ENCODE measurements at places on chromosomes 1 and 21.

DNA sequence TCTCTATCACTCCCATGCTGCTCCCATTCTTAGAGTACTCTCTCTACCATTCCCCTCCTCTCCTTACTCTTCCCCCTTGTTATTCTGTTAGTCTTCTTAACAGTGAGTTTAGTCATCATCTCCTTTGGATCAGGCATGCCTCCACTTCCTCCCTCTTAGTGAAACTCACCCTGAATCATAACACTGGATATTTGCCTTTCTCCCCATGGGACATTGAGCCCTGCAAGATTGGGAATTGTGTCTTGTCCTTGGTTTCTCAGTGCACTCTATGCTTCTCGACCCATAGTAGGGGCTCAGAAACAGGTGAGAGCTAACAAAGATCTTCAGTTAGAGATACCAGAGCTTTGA, 68.3 kb upstream of the GCLM start:
- no peak for DNase-seq

DNA sequence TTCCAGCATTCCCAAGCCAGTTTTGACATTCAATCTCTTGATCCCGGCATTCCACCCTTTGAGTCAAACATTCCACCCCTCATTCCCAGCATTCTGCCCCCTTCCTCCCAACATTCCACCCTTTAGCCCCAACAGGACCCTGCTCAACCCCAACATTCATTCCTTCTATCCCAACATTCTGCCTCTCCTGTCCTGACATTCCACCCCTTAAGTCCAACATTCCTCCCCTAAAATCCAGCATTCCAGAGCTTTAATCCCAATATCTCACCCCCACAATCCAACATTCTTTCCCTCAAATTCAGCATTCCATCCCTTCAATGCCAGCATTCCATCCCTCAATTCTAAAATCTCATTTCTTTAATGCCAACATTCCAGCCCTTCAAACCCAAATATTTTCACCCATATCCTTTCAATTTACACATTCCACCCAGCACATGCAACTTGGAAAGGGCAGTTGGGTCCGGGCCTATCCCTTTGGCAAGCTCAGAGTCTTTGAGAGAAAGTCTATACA, 22.9 kb downstream of the DDX20 start:
- DNase-seq: no peak

GRCh38 chr1:185400052-185400451, 83.0 kb upstream of the IVNS1ABP start:
- DNase-seq: no peak

DNA sequence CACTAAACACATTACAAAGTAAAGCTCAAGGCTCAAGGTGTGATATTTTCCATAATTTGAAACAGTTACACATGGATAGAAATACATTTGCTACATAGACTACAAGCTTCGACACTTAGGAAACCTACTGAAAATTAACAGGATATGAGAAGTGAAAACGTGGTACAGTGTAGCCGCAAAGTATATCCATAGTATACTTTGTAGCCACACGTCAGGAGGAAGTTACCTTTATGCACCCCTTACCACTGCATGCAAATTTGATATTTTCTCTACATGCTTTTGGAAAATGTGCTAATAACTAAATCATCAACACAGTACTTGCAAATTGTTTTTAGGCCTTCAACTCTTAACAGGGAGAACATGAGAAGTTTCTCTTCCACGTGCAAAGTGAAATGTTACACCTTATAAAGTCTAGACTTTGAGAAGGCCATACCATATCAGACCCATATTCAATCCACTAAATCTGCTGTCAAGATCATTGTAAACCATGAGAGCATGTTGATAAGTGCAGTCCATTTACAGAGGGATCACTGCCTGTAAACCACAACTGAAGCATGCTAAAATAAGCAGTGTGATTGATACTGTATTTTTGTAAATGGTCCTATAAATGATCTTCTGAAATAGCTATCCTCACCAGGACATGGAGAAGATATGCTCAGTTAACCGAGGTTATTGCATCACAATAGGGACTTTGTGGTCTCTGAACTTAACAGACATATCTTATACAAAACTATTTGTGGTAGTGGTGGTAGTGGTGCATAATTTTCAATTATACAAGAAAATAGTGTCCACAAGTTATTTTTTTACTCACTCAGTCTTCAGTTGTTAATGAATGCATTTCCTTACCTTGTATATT, 64.7 kb downstream of the VAV3 start:
- DNase-seq: no peak

DNA sequence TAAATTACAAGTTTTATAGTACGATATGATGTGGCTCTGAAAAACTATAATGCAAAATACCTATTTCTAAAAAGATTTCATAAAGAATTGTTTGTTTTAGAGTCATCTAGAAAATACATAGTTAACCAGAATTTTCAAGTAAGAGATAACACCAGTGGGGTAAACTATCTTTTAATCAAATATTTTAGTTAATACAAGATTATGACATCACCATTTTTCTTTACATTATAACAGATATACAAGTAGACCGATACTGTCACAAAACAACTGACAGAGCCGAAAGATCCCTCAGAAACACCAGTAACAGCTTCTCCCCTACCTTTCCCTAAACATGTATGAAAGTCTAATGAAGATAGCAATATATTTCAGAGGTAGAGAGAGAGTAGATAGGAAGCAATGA, 54.2 kb downstream of the EPS15 start:
- no peak for DNase-seq

DNA sequence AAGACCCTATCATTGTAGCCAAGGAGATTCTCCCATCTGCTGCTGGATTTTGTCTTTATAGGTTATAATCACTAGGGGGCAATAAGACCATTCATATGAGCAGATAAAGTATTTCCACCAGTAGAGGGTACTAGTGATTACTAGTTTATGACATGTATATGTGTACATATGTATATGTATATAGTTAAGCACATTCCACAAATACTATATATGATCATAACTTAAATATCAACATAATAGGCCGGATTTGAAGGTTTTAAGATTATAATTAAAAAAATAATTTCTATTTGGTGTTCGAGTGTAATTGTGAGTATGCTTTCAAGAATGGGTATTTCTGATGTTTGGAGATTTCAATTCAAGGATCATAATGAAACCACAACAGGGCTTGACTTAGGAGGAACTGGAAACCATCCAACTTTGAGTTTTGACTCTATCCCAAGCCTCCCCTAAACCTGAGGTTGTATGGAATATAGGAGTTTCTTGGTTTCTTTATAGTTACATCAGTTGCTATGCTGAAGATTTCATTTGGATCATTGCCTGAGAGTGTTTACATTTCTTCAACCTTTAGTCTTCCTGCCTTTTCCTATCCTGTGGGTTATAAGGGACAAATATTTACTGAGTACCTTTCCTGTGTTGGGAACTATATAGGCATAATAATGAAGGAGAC, 16.9 kb downstream of the TCEANC2 start:
- no peak for DNase-seq

DNA sequence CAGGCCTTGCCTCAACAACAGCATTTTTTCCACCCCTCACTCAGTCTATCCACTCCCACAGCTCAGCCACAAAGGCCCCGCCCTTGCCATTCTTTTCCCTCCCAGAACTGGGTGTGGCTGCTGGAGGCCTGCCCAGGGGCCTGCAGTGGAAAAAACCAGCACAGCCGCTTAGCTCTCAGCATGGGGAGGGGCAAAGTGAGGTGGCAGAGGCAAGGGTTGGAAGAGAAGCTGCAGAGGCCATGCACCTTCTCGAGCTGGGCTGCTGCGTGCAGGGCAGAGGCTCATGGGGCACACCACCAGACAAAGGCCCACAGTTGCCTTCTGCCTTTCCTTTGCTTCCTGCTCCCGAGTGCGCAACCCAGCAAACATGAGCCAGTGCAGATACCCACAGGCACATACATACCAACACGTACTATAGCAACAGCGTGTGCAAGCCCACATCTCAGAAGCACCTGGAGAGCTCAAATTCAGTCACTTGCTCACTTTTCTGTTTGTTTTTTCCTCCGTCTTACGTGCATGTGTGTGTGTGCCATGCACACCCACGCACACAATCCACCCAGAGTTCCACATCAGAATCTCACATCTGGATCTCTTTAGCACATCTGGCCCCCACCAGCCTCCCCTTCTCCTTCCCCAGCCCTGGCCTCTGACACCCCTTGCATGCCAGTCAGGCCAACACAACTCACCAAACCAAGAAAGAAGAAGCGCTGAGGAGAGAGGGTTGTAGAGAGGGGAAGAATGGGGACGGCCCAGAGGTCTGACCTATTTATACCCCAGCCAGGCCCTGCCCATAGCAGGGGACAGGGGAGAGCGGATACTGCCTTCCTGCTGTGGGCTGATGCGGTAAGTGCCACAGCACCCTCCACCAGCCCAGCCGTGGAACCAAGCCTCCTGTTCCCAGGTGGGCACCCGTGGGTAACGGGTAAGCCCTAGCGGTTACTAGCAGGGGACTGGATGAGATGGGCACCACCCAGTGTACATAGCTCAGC, at the start of gene S100A4:
S100A4 (minus strand) TSS at position 740 of the 989 bp plus-strand sequence. CDS start 1,012 bp downstream, outside the sequence.
- peak; percentile 81 for DNase-seq

DNA sequence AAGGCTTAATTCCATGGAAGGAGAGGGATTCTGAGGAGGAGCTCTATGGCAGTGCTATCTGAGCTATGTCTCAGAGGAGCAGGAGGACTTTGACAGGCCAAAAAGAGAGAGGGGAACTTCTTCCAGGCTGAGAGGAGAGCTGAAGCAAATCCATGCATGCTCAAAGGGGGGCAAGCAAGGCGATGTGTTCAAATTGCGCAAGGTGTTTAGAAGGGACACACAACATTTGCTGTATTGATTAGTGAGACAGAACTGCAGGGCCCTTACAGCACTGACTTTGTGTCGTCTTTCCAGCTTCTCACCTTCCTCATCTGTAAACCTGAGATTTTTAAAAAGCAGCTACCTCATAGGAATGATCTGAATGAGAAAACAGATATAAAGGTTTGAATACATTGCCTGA, 145.3 kb downstream of the DAB1 start:
- no peak for DNase-seq

- DNase-seq: no peak
These were observed 156.4 kb downstream of the PTGER3 start for GRCh38 chr1:70891051-70891843.

- no peak for DNase-seq
These were observed 351.4 kb downstream of the NUF2 start for GRCh38 chr1:163672976-163673758.

GRCh38 chr1:212219679-212220463, 65.3 kb upstream of the PPP2R5A start:
- DNase-seq: no peak

- DNase-seq: no peak
These were observed 3.0 kb downstream of the TNFRSF4 start for GRCh38 chr1:1210726-1211540.

DNA sequence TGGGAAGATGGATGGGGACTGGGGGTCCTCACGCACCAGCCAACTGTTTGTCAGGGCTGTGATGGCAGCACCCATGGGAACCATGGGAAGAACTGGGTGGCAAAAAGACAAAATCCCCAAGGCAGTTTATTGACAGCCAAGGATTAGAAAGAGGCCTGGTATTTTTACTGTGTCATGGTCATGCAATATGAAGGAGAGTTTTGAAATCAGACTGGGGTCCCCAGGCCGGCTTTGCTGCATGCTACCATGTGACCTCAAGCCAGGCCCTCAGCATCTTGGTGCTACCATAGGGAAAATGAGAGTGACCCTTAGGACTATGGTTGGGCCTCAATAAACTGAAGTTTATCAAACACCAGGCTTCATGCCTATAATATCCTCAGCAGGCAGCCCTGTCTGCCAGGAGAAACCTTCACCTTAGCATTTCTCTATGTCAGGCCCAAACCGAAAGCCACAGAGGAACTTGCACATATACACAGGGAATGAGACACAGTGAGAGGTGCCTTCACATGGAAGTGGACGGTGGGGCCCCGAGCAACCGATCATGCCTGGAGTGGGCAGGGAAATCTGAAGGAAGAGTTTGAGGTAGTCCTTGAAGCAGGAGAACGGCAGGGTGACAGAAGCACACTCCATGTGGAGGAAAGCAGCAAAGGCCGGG, 203.2 kb downstream of the HIVEP3 start:
- no peak for DNase-seq

- no peak for DNase-seq
These were observed 315.0 kb upstream of the POU3F1 start for GRCh38 chr1:38361566-38361965.

GRCh38 chr1:78275456-78275855, 215.3 kb upstream of the PTGFR start:
- DNase-seq: no peak

- DNase-seq: no peak
These were observed 164.0 kb upstream of the UBE2U start for GRCh38 chr1:64039390-64039926.

DNA sequence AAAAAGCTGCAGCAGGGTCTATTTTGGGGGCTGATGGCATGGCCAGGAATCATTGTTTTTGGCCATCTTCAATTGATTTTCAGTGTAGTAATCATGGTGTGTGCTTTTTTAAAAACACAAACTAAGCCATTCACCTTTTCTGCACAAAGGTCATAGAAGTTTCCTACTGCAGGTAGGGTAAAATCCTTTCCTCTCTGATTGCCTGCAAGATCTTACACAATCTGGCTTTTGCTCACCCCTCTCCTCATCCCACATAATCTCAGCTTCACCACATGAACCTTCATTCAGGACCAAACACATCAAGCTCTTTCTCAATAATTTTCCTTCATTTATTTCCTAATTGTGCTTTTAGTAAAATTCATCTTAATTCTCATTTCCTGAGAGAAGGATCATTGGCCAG, 38.3 kb upstream of the GBP5 start:
- no peak for DNase-seq

- DNase-seq: no peak
These were observed 107.9 kb downstream of the SPSB1 start for GRCh38 chr1:9400425-9401079.

DNA sequence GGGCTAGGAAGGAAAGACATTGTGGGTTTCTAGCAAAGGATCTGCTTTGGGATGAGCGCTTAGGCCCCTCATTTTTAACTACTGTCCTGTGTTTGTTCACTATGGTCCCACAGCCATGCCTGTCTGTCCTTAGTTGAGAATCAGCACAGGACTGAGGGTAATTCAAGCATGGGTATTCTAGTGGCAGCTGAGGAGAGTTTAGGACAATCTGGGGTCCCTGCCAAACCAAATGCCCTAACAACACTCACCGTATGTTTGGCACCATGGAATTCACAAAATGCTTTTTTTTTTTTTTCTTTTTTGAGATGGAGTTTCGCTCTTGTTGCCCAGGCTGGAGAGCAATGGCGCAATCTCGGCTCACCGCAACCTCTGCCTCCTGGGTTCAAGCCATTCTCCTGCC, 10.4 kb downstream of the ARHGEF11 start:
- DNase-seq: no peak

- no peak for DNase-seq
These were observed 333.8 kb downstream of the ST6GALNAC3 start for GRCh38 chr1:76408303-76408702.

DNA sequence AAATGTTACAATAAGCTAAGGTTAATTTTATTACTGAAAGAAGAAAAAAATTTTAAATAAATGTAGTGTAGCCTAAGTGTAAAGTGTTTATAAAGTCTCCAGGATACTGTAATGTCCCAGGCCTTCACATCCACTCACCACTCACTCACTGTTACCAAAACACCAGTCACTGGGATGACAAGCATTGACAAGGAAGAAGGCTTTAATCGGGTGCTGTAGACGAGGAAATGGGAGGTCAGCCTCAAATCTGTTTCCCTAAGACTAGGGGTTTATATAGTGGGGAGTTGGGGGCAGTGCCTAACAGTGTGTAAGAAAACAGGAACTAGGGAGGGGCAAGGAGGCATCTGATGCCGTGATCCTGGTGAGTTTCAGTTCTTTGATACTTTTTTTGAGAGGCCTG, 69.4 kb downstream of the CHRM3 start:
- no peak for DNase-seq

- DNase-seq: no peak
These were observed 21.7 kb upstream of the ZNF362 start for GRCh38 chr1:33234588-33234990.

All from activated T-helper 1 cell treated with Interleukin-2 at 50 U/mL for 16 hours (primary cell).